EL (cell line): ENCODE measurements at places on chromosomes 16 and 17.
A peak's percentile ranks its signal among the peaks of the same experiment; 100 is the strongest.

- DNase-seq: peak; percentile 34
These were observed 331.9 kb downstream of the SEC14L1 start for GRCh38 chr17:77472468-77473310.

DNA sequence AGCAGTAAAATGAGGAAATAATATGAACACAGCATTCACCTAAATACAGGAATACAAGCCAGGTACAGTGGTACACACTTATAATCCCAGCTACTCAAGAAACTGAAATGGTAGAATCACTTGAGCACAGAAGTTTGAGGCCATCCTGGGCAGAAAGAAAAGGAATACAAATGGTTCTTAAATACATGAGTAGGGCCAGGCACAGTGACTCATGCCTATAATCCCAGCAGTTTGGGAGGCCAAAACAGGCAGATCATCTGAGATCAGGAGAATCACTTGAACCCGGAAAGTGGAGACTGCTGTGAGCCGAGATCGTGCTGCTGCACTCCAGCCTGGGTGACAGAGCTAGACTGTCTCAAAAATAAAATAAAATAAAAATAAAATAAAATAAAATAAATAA lies 23.0 kb upstream of the SMG8 start:
- DNase-seq: no peak

GRCh38 chr16:12087901-12088421 lies 111.4 kb downstream of the SNX29 start:
- no peak for DNase-seq

DNA sequence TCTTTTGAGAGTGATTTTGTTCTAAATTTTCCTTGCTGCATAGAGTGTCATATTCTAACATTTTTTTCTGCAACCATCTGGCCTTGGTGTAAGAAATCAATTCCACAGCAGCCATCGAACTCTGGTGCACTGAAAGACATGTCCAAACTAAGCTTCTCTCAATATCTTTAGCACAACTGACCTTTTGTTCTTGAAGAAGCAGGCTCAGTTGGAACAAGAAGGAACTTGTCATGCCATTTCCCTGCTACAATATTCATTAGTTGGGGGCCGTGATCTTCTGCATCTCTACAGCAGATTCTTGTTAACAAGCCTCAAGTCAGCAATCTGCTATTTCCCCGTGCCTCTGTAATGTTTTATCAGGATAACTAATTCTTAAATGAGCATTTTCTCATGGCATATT lies 1305.6 kb downstream of the CDH11 start:
- DNase-seq: no peak

- no peak for DNase-seq
These were observed 79.7 kb upstream of the BRD7 start for GRCh38 chr16:50448522-50448921.

- no peak for DNase-seq
These were observed 24.2 kb downstream of the KATNB1 start for GRCh38 chr16:57759541-57760356.

GRCh38 chr16:85048921-85049562 lies 21.4 kb downstream of the KIAA0513 start:
- DNase-seq: no peak

DNA sequence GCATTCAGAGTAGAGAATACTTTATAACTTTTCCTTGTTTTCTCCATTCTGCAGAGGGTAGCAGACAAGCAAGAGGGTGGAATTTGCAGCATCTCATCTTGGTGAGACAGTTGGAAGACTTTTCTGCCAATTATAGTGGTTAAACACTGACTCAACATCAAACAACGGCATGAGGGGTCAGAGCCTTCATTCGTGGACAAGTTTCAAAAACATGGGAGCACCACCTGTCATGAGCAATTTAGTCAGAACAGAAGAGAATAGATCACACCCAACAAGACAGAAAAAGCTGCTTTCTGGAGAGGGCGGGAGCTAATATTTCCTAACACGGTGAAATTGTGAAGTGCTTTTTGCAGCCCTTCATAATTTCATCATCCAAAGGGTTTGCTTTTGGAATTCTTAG lies 17.9 kb upstream of the ZNF652 start:
- no peak for DNase-seq
